SJCRH30 (cell line): ENCODE measurements at places on chromosomes 3 and 15. TPM values are rescaled to one million over a fixed set of nuclear protein-coding genes. Genes with fewer than 3 reads are reported as not detected.

Gene SNTN
- not detected in 2 replicates for total RNA-seq

Gene PAQR5
- total RNA-seq = 0.06 and 0.13 TPM in 2 replicates

Gene GUCA1C
- not detected in 2 replicates for total RNA-seq

GRCh38 chr3:73908218-73908617, 283.5 kb upstream of the PDZRN3 start:
- H3K4me1 ChIP-seq = no peaks in the 10 kb centered on the region
- no peaks in the 10 kb centered on the region for H3K36me3 ChIP-seq
- H3K4me3 ChIP-seq = no peak overlapping the region
- no peak overlapping the region for H3K27ac ChIP-seq
- H3K27me3 ChIP-seq = no peaks in the 10 kb centered on the region

DNA sequence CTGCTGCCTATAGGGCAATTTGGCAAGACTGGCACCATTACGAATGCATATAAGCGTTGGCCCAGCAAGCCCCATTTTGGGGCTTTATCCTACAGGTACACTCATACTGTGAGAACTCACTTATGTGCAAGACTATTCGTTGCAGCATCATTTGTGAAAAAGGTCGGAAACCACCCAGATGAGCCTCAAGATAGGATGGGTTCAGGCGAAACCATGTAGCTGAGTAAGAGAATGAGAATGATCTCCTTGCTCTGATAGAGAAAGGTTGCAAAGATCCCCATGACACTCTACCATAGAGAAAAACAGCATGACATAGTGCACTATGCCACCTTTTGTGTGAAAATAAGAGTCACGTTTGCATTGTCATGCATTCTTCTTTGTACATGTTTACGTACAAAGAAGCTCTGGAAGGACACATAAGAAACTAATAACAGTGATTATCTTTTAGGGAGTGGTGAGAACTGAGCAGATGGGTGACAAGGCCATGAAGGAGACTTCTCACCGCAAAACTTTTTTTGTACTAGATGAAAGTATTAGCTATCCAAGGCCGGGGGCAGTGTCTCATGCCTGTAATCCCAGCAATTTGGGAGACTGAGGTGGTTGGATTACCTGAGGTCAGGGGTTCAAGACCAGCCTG, 50.0 kb downstream of the RHCG start:
- no peaks in the 10 kb centered on the region for H3K4me1 ChIP-seq
- H3K27ac ChIP-seq = no peak overlapping the region
- peaks cover 19% of the 10 kb centered on the region for H3K27me3 ChIP-seq
- no peaks in the 10 kb centered on the region for H3K36me3 ChIP-seq

Gene P2RY13
- total RNA-seq = not detected in 2 replicates

DNA sequence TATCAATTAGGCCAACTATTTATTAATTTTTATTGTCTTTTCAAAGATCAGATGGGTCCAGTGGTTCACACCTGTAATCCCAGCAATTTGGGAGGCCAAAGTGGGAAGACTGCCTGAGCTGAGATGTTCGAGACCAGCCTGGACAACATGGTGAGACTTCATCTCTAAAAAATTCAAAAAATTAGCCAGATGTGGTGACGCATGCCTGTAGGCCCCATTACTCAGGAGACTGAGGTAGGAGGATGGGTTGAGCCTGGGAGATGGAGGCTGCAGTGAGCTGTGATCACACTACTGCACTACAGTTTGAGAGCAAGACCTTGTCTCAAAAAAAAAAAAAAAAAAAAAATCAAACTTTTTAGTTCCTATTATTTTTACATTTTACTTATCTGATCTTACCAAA, 8.2 kb downstream of the AP3S2 start:
- no peaks in the 10 kb centered on the region for H3K27me3 ChIP-seq
- no peak overlapping the region for H3K27ac ChIP-seq
- no peak for DNase-seq
- no peaks in the 10 kb centered on the region for H3K4me1 ChIP-seq
- peaks cover 48% of the 10 kb centered on the region for H3K36me3 ChIP-seq
- no peak overlapping the region for H3K4me3 ChIP-seq

DNA sequence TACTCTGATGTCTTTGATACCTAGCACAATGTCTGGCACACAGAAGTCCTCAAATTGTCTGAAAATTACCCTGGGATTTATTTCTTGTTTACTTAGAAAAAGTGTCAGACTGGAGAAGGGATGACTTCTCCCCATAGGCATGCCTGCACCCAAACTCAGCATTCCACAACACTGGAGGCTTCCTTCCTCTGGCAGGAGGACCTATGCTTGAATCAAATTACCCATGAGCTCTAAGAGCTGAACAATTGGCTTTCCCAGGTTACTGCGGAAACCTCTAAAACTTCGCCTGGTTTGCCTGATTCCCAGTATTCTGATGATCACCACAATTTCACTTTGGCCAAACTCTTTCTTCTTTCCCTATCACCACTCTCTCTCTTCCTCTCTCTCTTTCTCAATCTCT, 217.4 kb downstream of the DIPK2A start:
- H3K36me3 ChIP-seq = no peaks in the 10 kb centered on the region
- H3K4me3 ChIP-seq = no peak overlapping the region
- DNase-seq = no peak
- no peaks in the 10 kb centered on the region for H3K27me3 ChIP-seq

- no peak overlapping the region for H3K27ac ChIP-seq
- no peaks in the 10 kb centered on the region for H3K4me1 ChIP-seq
- no peak overlapping the region for H3K4me3 ChIP-seq
- DNase-seq = no peak
- no peaks in the 10 kb centered on the region for H3K27me3 ChIP-seq
- H3K36me3 ChIP-seq = peaks cover 3% of the 10 kb centered on the region; the same call in 1 of the 2 replicates
Observed at GRCh38 chr3:16322189-16322588, 57.2 kb downstream of the OXNAD1 start.

Gene EFHB
- 0.61 TPM in 1 of 2 replicates, not detected in the other for total RNA-seq

Gene CASR
- total RNA-seq = not detected in 2 replicates

Gene PLIN1
- not detected in 2 replicates for total RNA-seq

GRCh38 chr3:44648564-44649229, at the start of gene ZNF35:
Gene ZNF35, plus strand, starts transcription at chr3:44648732. Its CDS starts 2,336 bp downstream, at chr3:44651068.
- peak within 1 kb of the TSS; percentile 60 for H3K27ac ChIP-seq
- DNase-seq = peak; percentile 94
- no peaks in the 10 kb centered on the region for H3K4me1 ChIP-seq
- H3K36me3 ChIP-seq = peaks cover 50% of the 10 kb centered on the region

DNA sequence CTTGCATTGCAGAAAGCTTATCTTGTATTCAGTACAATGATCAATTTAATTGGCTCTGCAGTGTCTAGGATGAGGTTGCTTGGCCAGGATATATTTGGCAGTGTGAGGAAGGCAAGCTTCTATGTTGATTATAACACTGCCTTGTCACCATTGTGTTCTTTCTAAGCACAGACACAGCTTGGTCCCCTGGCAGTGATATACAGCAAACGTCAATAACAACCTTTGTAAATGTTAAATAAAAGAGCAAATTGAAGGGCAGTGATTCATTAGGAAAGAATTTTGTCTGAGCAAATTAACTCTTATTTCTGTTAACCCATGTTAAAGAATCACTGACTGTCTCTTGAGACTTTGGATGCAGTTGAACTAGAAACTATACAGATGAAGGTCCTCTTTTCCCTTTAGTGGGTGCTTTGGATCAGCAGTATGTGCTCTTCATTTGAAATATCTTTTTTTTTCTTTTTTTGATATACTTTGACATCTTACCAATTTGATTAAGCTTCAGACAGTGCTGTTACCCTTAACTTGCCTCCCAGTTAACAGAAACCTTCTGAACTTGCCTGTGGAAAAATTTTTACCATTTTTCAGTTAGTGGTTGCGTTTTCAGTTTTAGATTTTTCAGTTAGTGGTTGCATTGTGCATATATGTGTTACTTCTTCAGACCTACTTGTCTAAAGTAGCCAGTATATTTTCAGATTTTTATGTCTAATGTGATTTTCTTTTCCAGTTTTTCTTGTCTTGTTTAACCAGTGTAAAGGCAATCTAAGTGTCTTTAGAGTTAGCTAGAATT, 199.8 kb downstream of the TCF12 start:
- no peaks in the 10 kb centered on the region for H3K27me3 ChIP-seq
- peaks cover 4% of the 10 kb centered on the region for H3K4me1 ChIP-seq
- no peak overlapping the region for H3K4me3 ChIP-seq
- H3K27ac ChIP-seq = no peak overlapping the region

DNA sequence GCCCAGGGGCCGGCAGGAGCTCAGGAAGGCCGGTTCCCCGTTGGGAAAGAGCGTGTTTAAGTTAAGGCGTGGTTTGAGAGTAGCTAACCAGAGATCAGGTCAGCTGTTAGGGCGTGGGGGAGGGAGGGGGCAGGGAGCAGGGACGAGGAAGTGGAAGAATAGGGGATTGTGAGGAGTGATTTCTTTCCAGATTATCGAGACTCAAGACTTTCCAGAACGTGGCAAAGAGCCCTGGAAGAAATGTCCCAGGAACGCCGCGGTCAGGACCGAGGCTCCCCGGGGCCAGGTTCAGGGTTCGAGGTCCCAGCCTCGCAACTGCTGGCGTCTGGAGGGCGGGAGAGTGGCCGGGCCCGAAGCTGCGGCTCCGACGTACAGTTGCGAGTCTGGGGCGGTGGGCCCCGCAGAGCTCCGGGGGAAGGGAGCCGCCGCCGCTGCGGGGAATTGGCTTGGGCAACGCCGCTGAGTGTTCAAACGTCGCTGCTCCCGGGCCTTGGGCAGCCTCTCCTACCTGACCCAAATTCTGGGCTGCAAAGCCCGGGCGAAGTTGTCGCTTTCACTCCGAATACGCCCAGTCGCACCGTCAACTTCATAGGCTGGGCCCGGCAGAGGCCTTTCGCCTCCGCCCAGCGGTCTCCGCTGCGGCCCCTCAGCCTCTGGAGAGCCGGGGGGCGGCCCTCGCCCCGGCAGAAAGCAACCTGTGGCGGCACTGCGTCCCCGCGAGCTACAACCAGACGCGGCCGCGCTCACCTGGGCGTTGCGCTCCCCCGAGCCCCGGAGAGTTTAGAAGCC, 9.5 kb downstream of the ISL2 start:
- H3K27ac ChIP-seq = no peak overlapping the region
- no peaks in the 10 kb centered on the region for H3K27me3 ChIP-seq
- DNase-seq = no peak

- H3K27me3 ChIP-seq = no peaks in the 10 kb centered on the region
- H3K4me1 ChIP-seq = no peaks in the 10 kb centered on the region
- no peak overlapping the region for H3K4me3 ChIP-seq
- no peaks in the 10 kb centered on the region for H3K36me3 ChIP-seq
Observed at GRCh38 chr15:51328926-51329325, 9.5 kb downstream of the CYP19A1 start.

GRCh38 chr3:143278721-143279120, 159.2 kb downstream of the CHST2 start:
- DNase-seq = no peak
- no peaks in the 10 kb centered on the region for H3K27me3 ChIP-seq
- no peaks in the 10 kb centered on the region for H3K4me1 ChIP-seq
- no peak overlapping the region for H3K4me3 ChIP-seq
- no peak overlapping the region for H3K27ac ChIP-seq

Gene SLC28A1
- total RNA-seq = not detected in 2 replicates

DNA sequence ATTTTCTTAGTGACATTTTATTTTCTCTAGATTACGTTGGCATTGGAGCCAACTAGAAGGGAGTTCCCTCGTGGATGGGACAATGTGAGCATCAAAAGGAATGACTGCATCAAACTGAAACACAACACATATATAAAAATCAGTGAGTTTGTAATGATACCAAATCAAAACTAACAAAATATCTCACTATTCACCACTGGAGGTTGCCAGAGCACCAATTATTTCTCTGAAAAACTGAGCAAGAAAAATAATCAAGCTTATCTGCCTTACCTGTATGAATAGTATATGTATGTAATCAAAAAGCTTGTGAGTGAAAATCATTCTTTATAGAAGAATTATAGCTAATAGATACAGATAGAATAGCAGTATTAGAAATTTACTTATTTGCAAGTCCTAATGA, 46.8 kb upstream of the OTOL1 start:
- no peak overlapping the region for H3K27ac ChIP-seq
- H3K27me3 ChIP-seq = no peaks in the 10 kb centered on the region
- H3K4me3 ChIP-seq = no peak overlapping the region
- H3K4me1 ChIP-seq = no peaks in the 10 kb centered on the region

Gene SCN11A
- 0.02 TPM in 1 of 2 replicates, not detected in the other for total RNA-seq

Gene ZDHHC19
- not detected in 2 replicates for total RNA-seq

DNA sequence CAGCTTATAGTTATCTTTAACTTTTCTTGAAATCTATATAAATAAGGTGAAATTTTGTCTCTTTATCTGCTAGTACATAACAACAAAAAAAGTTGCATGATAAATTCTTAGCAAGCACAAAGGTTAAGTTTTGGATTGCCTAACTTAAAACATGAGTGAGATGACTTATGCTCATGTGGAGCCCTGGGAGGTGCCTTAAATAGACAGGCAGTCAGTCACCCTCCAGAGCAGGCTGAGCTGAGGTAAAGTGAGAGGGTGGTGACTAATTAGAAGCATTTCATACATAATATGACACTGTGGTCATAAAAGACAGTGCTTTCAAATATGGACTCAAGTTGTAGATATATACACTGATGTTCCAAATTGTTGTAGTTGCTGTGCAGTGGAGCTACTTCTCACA, 14.6 kb upstream of the MME start:
- no peak for DNase-seq
- no peaks in the 10 kb centered on the region for H3K27me3 ChIP-seq
- H3K4me3 ChIP-seq = no peak overlapping the region
- H3K27ac ChIP-seq = no peak overlapping the region
- H3K36me3 ChIP-seq = no peaks in the 10 kb centered on the region
- peaks cover 23% of the 10 kb centered on the region for H3K4me1 ChIP-seq

DNA sequence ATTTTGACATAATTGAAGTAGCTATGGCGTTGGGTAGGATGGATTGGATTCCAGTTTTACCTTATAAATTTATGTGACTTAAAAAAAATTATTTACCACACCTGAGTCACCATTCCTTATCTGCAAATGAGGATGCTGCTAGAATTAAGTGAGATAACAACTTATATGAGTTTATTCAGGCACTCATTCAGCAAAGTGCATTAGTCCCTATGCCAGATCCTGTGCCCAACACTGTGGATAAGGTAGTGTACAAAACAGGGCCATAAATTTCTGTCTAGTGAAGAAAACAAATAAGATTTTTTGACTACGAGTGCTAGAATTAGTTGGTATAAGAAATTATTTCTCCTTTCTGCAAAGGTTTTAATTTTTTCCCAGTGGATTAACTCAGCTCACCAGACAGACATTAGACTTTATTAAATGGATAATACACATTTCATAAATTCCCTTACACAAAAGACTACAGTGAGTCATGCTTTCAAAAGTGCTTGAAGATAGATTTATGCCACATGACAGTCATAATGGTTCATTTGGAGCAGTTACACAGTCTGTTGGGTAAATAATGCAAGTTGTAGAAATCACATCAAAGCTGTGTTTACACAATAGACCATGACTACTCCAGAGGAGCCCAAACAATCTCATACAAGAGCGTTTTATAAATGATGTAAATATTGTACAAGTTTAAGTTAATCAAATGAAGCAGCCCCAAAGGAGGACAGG, 129.9 kb upstream of the TGFBR2 start:
- no peak for DNase-seq
- no peaks in the 10 kb centered on the region for H3K27me3 ChIP-seq
- no peak overlapping the region for H3K4me3 ChIP-seq
- no peak overlapping the region for H3K27ac ChIP-seq
- H3K36me3 ChIP-seq = no peaks in the 10 kb centered on the region

Gene IL20RB
- 1.0 and 1.3 TPM in 2 replicates for total RNA-seq
